ENCODE measurements at places on chromosomes 2 and 18. TPM values are rescaled to one million over a fixed set of nuclear protein-coding genes. Genes with fewer than 3 reads are reported as not detected.

SP9 gene
- total RNA-seq: not detected

LRRTM4 gene
- total RNA-seq: not detected

ANKRD23 gene
- total RNA-seq: 4.2 TPM

MYO3B gene
- 0.17 TPM for total RNA-seq

FKBP1B gene
- not detected for total RNA-seq

ACTR3 gene
- 536 TPM for total RNA-seq

LYG2 gene
- total RNA-seq: not detected

KIF5C gene
- total RNA-seq: 24.5 TPM

TMEM37 gene
- total RNA-seq: not detected

APOB gene
- not detected for total RNA-seq

DPYSL5 gene
- 0.07 TPM for total RNA-seq

GALR1 gene
- not detected for total RNA-seq

RAD51AP2 gene
- not detected for total RNA-seq

ALPI gene
- total RNA-seq: not detected

QPCT gene
- not detected for total RNA-seq
